Spleen (tissue), 13 donors: ENCODE measurements at places on chromosomes 12 and 14.

DNA sequence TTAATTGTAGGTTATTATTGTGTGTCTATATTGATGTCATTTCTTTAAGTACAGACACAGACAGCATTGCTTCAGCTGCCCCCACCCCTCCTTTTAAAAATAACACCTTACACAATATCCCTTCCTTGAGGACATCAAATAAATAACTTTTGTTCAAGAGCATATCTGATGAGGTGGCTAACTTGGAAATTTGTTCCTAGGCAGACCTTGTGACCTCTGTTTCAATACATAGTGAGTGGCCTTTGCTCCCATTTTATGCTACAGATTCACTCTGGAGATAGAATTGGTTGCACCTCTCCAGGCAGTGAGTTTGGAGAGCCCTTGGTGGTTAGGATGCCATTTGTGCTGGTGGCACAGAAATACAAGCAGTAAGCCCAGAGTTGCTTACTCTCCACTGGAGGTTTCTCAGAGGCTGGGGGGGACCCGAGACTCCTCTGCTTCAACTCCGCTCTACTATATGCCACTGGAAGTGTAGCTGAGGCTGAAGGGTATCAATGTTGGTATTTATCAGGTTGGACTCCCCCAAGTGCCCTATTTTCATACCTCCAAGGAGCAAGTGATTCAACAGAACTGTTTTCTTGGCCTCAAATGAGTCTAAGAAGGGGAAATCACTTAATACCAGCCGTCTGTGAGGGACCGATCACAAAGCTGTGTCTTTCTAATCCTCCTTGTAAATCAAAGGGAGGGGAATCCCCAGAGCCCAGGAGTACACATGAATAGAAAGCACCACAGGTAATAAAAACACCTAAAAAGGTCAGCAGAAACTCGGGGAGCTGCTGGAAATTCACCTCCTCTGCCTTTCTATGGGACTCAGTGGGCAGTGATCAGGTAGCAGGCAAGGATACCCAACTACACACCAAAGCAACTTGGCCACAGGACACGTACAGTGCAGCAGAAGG, 463.1 kb downstream of the RAD51B start:
- DNase-seq, result no peak

GRCh38 chr14:69917287-69917686, 38.1 kb downstream of the SMOC1 start:
- DNase-seq, result no peak

DNA sequence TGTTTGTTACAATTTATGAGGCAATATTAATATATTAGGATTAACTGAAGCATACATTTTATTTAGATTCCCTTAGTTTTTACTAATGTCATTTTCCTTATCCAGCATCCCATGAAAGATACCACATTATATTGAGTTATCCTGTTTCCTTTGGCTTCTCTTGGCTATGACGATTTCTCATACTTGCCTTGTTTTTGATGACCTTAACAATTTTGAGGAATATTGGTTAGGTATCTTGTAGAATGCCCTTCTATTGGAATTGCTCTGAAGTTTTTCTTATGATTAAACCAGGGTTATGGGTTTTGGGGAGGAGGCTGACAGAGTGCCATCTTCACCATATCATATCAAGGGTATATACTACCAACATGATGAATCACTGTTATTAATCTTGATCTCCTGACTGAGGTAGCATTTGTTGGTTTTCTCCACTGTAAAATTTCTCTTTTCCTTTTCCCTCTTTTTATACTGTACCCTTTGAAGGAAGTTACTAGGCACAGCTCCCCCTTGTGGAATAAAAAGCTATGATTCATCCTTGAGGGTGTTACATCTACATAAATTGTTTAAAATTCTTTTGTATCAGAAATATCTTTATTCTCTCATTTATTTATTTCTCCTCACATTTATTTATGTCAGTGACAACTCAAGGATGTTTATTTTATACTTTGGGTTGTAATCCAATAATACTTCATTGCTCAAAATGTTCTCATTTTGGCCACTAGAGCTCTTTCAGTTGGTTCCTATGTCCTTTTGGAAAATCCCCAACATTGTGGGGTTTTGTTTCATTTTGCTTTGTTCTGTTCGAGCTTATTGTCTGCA, 239.0 kb downstream of the SLC16A7 start:
- DNase-seq, result no peak

DNA sequence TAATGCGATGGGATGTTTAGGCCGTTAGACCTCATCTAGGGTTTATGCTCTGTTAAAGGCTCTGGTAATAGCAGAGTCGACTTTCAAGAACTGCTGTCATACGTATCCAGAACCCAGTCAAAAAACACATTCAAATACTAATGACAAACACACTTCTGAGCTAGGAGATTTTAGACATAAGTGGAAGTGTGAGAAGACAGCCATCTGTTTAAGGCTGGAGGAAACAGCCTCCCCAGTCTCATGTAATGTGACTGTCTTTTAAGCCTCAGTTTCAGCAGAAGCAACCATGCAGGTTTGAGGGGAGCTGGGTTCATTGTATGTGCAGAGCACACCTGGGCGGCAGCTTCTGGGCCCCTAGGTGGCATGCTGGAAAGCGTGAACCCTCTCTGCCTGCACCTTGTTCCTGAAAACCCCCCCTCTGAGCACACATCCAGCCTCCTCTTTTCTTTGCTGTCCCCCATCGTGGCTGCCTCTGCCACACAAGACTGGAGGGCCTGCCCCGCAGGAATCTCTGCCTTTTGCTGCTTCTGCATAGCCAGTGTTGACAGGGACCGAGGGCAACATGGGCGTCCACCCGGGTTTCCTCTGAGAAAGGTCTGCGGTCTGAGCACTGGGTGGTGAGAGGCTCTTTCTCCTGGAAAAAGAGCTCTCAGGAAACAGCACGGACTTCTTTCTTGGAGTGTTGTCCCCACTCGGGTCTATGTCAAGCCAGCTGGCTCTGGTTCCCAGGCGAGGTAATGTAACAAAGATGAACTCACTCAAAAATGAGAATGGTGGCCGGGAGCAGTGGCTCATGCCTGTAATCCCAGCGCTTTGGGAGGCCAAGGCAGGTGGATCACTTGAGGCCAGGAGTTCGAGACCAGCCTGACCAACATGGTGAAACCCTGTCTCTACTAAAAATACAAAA, 11.6 kb downstream of the WNT5B start:
- no peak for DNase-seq

- DNase-seq, result no peak
Measured at GRCh38 chr12:69475237-69475975, 5.2 kb downstream of the FRS2 start.
